T-helper 9 cell (primary cell): ENCODE measurements at places on chromosomes 5 and 9.

- DNase-seq = no peak
Observed at GRCh38 chr9:79780559-79780958, 208.8 kb downstream of the TLE4 start.

GRCh38 chr5:155867522-155868088, 459.4 kb upstream of the SGCD start:
- DNase-seq = no peak

GRCh38 chr9:93218671-93219420, 34.9 kb downstream of the WNK2 start:
- DNase-seq = no peak

- no peak for DNase-seq
Observed at GRCh38 chr5:126961702-126962101, 68.7 kb downstream of the MARCHF3 start.

DNA sequence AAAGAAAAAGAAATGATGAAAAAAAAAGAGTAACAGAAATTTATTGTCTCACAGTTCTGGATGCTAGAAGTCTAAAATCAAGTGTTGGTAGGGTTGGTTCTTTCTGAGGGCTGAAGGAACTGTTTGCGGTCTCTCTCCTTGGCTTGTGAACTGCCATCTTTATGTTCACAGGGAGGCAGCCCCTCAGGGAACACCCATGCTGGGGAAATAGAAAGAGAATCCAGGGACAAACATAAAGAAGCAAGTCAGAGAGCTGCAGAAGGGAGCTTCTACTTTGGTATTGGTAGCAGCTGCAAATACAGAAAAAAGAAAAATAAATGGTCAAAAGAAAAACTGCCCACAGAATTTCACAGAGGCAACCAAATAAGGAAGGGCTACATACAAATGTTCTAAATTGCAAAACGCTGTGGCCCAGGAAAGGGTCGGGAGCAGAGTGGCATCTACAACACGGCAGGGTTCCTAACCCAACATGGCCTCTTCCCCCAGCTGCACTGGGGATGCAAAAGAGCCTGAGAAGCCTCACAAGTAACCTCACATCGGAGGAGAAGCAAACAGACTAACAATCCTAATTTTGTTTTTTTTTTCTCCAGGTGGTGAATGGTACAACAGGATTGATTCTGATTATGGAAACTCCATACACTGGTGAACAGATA, 37.4 kb downstream of the ELOVL7 start:
- no peak for DNase-seq

GRCh38 chr5:68548959-68549676, 333.6 kb downstream of the PIK3R1 start:
- DNase-seq = no peak

- no peak for DNase-seq
Observed at GRCh38 chr5:161157925-161158324, 305.9 kb upstream of the ATP10B start.

DNA sequence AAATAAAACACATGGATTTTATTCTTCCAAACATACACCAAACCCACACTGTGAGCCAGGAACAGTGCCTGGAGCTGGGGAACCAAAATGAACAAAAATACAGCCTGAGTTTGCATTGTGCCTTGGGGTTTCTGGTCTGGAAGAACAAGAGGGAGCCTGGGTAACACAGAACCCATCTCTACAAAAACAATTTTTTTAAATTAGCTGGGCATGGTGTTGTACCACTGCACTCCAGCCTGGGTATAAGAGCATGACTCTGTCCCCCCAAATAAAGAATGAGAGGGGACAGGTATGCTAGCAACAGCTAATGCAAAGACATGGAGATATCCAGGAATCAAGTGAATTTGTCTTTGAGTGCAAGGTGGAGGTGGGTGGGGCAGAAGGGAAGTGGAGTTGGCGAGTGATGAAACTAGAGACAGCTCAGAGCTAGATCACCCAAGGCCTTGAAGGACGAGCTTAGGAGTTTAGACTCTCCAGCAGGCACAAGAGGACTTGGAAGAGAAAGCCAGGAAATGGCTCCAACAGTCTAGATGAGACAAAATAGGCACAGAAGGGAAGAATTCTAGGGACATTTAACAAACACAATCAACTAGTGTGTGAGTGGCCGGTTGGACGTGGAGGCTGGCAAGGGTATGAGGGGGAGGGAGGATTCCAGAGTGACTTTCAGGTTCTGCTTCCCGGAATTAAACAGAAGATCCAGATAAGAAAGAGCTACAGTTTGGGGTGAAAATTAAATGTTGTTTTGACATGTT, 47.4 kb downstream of the FNBP1 start:
- no peak for DNase-seq

DNA sequence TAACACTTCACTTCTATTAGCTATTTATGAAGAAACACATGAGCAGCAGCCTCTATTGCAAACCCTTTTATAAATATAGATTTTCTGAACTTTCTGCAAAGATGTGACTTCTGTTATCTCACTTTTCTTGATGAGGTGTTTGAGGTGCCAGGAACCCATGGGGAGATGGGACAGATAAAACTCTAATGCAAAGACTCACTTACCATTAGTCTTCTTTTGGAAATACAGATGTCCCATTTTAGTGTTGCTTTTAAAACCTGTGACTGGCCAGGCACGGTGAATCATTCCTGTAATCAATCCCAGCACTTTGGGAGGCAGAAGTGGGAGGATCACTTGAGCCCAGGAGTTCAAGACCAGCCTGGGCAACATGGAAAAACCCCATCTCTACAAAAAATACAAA, 171.3 kb upstream of the GAS1 start:
- DNase-seq = no peak

DNA sequence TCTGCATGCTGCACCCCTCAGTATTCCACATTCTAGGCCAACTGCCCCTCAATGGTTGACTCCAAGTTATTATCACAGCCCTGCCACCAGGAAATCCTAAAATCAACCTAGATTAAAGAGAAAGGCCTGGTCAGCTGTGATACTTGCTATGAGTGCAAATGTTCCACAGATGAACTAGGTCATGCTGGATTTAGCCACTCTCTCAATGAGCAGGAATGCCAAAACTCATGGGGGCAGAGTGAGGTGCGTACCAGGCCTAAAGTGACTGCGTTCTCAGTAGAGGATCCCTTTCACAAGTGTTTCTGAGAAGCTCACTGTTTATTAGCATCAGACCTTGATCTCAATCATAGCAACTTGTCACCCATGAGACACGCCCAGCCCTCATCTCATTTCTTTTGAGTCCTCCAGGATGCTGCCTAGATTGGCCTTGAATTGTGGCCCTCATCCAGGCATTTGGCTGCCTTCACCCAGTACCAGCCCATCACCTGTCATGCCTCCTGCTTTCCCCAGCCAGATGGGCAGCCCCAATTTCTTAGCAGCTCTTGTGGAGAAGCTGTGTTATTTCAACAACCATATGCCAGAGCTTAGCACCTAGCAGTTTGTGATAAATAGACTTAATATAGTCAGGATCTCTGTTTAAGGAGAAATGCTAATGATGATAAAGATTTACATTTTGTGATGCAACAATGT, 383.9 kb downstream of the CTNND2 start:
- no peak for DNase-seq

GRCh38 chr5:18977880-18978279, 1010.1 kb downstream of the CDH18 start:
- DNase-seq = no peak

- no peak for DNase-seq
Observed at GRCh38 chr5:172875505-172876279, 41.6 kb downstream of the ERGIC1 start.

DNA sequence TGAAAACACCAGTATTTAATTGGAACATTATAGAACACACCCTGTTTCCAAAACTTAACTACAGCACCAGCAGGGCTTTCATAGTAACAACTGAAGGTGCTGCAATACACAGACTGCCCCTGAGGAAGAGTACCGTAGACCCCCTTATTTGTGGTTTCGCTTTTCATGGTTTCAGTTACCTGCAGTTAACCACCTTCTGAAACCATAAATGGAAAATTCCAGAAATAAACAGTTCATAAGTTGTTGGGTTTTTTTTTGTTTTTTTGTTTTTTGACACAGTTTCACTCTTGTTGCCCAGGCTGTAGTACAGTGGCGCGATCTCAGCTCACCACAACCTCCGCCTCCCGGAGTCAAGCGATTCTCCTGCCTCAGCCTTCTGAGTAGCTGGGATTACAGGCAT, 9.5 kb upstream of the GLDC start:
- no peak for DNase-seq
